ENCODE measurements at places on chromosomes 6 and 20.

GRCh38 chr6:61887423-61887822 is 398.6 kb downstream of the KHDRBS2 start:
- no peak for DNase-seq

- no peak for DNase-seq
Observed at GRCh38 chr20:56748476-56749377, 119.6 kb downstream of the TFAP2C start.

GRCh38 chr20:21411725-21412124 is 14.4 kb upstream of the NKX2-4 start:
- no peak for DNase-seq

DNA sequence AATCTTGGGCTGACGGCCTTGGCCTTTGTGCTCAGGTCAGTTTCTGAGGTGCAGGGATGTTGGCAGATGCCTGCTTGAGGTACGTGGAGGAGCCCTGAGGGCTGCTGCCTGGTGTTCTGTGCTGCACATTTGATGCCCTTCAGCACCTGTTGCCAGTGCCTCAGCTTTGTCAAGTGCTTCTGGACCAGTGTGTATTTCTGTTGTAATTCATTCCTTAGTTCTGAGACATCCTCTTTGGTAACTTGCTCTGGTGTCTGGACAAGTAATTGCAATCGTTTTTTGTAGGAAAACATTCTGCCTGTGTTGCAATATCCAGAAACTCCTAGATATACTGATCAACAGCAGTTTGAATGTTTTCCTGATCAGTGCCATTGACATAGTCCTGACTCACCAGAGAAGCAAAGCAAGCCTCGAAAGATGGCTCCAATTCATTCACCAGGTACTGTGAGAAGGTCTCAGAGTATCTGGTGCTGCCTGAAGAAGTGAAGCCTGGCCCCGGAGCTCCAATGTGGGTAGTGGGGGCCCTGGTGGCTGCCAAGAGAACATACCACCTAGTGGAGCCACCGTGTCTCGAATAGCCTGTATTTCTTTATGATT is 26.7 kb downstream of the ZNF337 start:
- DNase-seq = no peak

- DNase-seq = no peak
Observed at GRCh38 chr20:4972506-4973251, 28.6 kb downstream of the SLC23A2 start.

- DNase-seq = peak; percentile 22
Observed at GRCh38 chr6:87698547-87699006, 3.5 kb downstream of the AKIRIN2 start.

DNA sequence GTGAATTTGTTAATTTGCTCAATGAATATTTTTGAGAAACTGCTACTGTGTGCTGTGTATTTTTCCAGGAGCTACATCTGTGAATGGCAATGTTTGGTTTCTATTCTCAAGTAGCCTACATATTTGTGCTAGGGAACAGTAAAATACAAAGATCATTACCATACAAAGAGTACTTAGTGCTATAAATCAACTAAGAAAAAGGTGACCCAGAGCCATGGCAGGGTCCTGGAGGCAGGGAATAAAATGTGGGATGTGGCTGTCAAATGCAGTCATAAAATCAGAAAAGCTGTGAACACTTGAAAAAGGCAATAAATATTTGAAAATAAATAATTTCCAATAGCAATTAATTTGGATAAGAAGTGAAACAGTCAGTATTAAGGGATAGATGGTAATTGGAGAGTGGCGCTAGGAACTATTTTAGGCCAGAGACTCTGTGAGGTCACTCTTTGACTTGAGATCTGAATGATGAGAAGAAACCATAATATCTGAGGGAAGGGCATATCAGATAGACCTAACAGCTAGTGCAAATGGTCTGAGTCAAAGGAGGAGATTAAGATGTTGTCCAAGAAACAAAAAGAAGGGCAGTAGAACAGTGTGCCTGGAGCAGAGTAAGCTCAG is 98.8 kb downstream of the MANEA start:
- DNase-seq = no peak

- DNase-seq = no peak
Observed at GRCh38 chr6:102995491-102995890, 1602.0 kb downstream of the GRIK2 start.

- no peak for DNase-seq
Observed at GRCh38 chr20:19835533-19836222, 77.6 kb downstream of the RIN2 start.

GRCh38 chr6:15962449-15962764 is 166.5 kb upstream of the MYLIP start:
- no peak for DNase-seq

DNA sequence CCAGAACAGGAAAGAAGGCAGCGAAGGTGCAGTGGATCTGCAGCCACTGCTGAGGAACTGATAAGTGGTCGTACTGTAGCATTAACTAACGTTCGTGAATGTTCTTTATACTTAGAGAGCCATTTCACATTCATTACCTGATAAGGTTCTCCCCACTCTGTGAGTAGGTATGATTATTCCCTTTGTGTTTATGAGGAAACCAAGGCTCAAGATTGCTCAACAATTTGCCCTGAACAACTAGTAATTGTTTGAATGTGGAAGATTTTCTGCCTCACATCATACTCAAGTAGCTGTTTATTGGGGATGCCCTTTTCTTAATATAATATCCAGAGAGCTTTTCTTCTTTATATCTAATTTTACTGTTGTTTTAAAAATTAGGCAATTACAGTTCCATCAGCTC is 24.9 kb upstream of the ELOVL5 start:
- DNase-seq = no peak

GRCh38 chr6:50822078-50822476 is 3.4 kb downstream of the TFAP2B start:
- DNase-seq = no peak

- DNase-seq = no peak
Observed at GRCh38 chr6:30799210-30799609, 54.9 kb upstream of the IER3 start.

DNA sequence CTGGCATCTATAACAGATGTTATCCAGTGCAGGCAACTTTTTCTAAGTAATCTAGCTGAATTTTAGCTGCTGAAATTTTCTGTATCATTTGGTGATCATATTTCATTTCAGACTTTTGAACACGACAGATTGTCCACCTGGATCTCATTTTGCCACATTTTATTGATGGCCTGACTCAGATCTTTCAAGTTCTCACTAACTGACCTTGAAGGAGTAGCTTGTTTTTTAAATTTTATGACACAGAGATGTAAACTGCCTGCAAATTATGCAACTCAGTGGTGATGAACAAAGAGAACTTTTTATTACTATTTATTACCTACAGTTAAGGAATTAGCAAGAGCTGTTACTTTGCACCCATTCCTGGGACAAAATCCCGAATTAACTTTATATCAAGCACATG is 366.4 kb downstream of the PAX1 start:
- DNase-seq = no peak

DNA sequence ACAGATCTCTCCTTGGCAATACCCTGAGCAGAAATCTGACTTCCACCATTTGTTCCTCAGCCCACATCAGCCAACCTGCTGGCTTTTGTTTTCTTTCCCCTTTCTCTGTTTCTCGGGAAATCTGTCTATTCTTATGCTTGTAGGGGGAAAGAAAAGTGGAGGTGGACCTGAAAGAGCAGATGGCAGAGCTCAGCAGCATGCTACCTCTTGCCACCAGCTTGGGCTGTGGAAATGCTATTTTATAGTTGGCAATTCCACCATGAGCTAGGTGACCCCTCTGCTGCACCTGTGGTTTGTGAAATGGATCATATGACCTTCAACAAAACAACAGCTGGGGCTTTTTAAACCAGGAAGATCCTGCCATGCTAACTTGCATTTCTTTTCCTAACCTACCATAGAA is 6.8 kb upstream of the SPATS1 start:
- DNase-seq = no peak

- no peak for DNase-seq
Observed at GRCh38 chr6:34891296-34891695, 2.2 kb downstream of the ANKS1A start.

- DNase-seq = no peak
Observed at GRCh38 chr20:5486377-5487054, 169.8 kb upstream of the PROKR2 start.

GRCh38 chr6:4939241-4939640 is 64.6 kb downstream of the RPP40 start:
- DNase-seq = no peak

GRCh38 chr20:44091026-44091425 is 96.0 kb downstream of the JPH2 start:
- DNase-seq = no peak

- no peak for DNase-seq
Observed at GRCh38 chr6:158313989-158314388, 1.7 kb downstream of the TULP4 start.

GRCh38 chr6:11228935-11229654 is 3.4 kb downstream of the NEDD9 start:
- no peak for DNase-seq

GRCh38 chr6:97399208-97399607 is 116.2 kb upstream of the MMS22L start:
- no peak for DNase-seq

DNA sequence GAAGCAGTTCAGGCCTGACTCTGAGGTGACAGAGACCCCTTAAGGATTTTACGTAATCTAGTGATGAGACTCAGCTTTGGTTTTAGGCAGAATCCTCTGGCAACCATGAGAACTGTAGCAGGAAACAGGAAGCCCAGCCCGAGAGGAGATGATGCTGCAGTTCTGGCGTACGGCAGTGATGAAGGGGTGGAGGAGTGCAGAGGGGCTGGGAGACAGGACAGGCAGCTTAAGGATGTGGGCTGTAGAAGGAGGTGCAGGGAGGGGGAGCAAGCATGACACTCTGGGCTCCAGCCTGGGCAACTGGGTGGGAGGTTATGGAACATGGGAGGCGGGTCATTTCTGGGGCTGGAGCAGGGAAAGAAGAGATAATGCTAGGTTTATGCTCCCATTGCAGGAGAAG is 67.1 kb downstream of the LRFN2 start:
- DNase-seq = no peak

- no peak for DNase-seq
Observed at GRCh38 chr6:52317841-52318581, 33.5 kb upstream of the MCM3 start.

GRCh38 chr6:128600397-128600951 is 80.1 kb upstream of the PTPRK start:
- no peak for DNase-seq

DNA sequence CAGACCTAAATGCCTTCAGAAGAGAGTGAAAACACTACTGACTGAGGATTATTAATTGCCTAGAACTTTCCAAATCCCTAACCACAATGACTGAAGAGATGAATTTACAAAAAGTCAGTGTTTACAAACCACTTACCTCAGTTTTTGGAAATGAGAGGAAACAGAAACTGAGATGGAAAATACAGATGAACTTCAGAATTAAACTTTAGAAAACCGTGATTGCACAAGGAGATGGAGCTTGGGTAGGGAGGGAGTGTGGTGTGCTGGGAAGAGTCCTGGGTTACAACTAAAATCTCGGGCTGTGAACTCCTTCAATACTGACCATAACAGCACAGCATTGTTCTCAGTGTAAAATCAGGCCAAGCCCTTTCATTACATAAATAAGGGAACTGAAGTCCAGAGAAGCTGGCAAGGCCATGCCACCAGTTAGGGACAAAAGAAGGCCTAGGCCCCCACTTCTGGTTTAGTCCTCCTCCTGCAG is 4.0 kb downstream of the ELMO2 start:
- no peak for DNase-seq

- DNase-seq = no peak
Observed at GRCh38 chr6:33467091-33467490, 12.7 kb downstream of the ZBTB9 start.

GRCh38 chr6:129575378-129576118 is 134.4 kb downstream of the ARHGAP18 start:
- DNase-seq = peak; percentile 47

DNA sequence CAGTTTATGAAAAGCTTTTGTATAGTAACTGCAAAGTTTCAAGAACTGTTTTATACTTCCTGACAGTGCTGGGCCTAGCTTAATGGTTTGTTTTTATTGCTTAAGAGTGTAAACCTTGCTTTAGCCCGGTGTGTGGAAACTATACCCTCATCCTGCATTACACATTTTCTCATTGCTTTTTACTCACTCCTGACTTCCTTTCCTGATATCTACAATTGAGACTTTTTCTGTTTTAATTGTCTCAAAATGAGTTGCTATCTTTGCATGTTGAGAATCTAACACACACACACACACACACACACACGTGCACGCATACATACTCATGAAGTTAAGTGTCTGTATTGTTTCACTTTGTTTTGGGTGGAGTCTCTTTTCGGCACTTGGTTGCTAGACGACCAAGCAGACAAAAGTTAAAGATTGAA is 16.7 kb downstream of the BMP2 start:
- DNase-seq = no peak

GRCh38 chr6:85473748-85474147 is 23.9 kb downstream of the NT5E start:
- no peak for DNase-seq

GRCh38 chr20:53927990-53928389 is 142.4 kb downstream of the BCAS1 start:
- DNase-seq = no peak

GRCh38 chr20:38644588-38645260 is 43.1 kb downstream of the ARHGAP40 start:
- DNase-seq = no peak

- DNase-seq = peak; percentile 46
Observed at GRCh38 chr20:57435498-57436222, 44.5 kb downstream of the RBM38 start.

All from CD4-positive, alpha-beta T cell treated with Interleukin-10 for 1 hour (primary cell).